HepG2 (cell line): ENCODE measurements at places on chromosomes 1 and 21. TPM values are rescaled to one million over a fixed set of nuclear protein-coding genes. Genes with fewer than 3 reads are reported as not detected.
A peak's percentile ranks its signal among the peaks of the same experiment; 100 is the strongest.

GRCh38 chr1:206772243-206772937 is at the start of gene IL10:
TSS of gene IL10 (minus strand) at chr1:206772494. CDS start at chr1:206772435, 59 bp downstream.
- DNase-seq = no peak

HAPLN2 gene
- total RNA-seq = not detected in 2 replicates

PRDM16 gene
- total RNA-seq = 0.13 and 0.15 TPM in 2 replicates

DNA sequence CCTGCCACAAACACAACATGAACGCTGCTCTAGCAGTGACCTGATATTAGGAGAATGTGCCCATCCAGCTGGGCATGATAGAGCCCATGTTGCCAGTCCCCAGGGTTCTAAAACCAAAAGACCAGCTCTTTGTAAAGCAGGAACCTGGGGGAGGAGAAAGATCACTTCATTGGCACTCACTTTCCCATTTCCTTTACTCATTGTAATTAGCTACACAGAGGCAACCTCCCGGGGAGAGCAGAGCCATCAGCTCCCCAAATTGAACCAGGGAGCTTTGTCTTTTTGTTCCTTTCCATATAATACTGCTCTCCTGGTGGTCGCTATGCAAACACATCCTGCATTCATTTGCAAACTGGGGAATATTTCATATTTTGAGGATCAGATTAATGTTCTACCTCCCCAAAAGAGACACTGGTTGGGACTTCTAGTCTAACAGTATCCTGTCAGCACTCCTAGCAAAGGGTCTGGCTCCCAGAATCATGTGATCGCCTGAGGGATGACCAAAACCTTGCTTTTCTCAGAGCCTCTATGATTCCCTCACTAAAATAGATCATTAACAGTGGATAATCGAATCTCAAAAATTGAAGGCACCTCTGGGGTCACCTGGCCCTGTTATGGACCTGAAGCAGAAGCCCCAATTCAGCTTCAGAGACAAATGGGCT is 76.7 kb upstream of the CD1D start:
- no peak for DNase-seq

DNA sequence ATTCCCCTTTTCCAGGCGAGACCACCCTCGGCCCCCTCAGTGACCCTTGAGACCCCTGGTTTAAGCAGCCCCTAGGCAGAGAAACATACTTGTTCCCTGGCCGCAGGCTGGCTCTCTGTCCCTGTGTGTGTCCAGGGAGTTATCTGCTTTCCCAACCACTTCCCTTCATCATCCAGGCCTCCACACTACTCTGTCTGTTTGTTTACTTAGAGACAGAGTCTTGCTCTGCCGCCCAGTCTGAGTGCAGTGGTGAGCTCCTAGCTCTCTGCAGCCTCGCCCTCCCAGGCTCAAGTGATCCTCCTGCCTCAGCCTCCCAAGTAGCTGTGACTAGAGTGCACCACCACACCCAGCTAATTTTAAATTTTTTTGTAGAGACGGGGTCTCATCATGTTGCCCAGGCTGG is 5.8 kb upstream of the VWA1 start:
- DNase-seq = peak; percentile 71
